NCI-H1417 treated with DMSO at 0.1 percent for 48 hours (cell line): ENCODE measurements at places on chromosomes 2 and 18.

DNA sequence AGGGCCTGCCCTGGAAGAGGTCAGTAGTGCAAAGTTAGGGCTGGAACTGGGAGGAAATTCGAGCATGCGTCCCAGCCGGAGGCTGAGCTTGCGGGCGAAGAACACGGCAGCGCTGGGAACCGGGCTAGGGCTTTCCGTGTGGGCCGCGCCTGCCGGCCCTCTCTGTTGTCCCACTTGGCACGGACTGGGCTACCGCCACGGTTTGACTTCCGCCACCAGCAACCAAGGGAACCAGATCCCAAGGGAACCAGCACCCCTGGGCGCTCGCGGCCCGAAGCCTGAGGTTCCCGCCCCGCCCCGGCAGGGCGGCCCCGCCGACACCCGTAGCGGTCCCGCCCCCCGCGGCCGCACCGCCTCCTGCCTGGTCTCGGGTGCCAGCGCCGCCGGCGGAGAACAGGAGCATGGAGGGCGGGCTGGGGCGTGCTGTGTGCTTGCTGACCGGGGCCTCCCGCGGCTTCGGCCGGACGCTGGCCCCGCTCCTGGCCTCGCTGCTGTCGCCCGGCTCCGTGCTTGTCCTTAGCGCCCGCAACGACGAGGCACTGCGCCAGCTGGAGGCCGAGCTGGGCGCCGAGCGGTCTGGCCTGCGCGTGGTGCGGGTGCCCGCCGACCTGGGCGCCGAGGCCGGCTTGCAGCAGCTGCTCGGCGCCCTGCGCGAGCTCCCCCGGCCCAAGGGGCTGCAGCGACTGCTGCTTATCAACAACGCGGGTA, at the start of gene SPR:
Gene SPR (plus strand): TSS at position 377 of the 708 bp plus-strand sequence. CDS start 25 bp downstream, at position 402.
- DNase-seq = no peak

DNA sequence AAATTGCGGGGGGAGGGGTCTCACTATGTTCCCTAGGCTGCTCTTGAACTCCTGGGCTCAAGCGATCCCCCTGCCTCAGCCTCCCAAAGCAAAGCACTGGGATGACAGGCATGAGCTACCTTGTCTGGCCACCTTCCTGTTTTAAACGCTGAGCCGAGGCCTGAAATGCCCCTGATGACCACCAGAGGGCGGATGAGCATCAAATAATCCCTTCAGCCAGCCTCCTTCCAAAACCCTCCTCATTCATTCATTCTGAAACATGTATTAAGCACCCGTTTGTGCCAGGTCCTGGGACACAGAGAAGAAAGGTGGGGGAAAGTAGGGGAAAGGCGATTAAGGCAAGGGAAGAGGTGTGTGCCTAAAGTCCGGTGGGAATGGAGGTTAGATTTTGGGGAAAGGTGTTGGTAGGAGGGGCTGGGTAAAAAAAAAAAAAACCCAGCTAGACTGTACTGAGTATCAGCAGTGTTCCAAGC, 30.7 kb upstream of the PTMA start:
- DNase-seq = no peak

GRCh38 chr2:232523682-232524597, 2.0 kb upstream of the CHRND start:
- DNase-seq = no peak

DNA sequence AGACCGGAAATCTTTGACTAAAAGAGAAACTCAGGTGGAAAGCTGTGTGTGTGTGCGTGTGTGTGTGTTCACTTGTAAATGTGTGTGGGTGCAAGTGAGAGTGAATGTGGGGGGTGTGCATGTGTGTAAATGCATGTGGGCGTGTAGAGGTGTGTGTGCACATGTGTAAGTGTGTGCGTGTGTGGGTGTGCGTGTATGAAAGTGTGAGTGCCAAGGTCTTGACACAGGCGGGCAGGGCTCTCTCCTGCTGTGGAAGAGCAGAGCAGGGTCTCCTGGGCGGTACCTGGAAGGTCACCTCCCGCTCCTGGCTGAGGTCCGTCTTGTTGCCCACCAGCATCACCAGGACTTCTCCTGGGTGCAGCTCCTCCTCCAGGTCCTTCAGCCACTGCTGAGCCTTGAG, 10.6 kb downstream of the PRLH start:
- DNase-seq = no peak

DNA sequence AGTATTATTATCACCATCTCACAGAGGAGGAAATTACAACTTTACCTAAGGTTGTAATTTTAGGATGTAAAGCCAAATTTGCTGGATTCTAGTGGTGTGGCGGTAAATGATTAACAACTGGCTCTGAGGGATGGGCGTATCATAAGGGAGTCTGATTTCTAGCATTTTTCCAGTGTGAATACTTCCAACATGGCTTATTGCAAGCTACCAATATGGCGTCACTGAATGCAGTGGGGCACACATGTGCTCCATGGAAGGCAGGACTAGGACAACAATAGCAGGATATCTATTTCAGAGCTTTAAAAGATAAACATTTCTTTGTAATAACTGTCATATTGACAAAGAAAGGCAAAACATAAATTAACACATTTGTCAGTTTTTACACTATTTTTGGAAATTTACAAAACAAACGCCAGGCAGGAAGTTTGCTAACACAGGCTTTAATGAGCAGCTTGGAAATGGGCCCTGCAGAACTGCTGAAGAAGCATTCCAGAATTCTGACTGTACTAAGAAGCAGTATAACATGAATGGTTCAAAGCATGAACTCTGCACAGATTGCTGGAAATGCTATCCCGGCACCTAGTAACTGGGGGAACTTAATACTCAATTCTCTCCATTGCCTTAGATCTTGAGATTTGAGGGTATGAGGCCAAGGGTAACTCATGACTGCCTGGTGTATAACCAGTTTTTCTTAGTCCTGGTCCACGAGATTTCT, 439.3 kb upstream of the MAP2 start:
- no peak for DNase-seq

- DNase-seq = no peak
Observed at GRCh38 chr2:84757648-84758047, 123.2 kb downstream of the TRABD2A start.

GRCh38 chr18:22032392-22032961, 136.9 kb upstream of the GATA6 start:
- no peak for DNase-seq

- no peak for DNase-seq
Observed at GRCh38 chr2:190722835-190723234, 74.0 kb downstream of the NAB1 start.

GRCh38 chr2:237073552-237073951, 12.1 kb upstream of the COPS8 start:
- no peak for DNase-seq

DNA sequence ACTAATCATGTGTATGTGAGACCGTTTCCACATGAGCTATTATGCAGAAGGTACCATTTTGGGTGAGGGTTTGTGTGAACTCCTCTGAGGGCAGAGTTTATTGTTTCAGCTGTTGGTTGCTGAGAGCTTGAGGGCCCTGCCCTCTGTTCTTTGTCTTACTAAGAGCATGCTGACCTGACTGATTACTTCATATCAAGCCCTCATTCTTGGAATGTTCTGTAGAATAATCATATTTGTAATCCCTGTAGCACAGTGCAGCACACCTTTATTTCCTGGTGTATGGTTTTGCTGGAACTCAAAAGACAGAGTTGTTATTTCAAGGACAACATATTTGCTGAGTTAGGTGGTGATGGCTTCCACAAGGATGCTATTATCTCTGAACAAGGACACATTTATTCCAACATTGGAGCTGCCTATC, 118.5 kb downstream of the GALNT3 start:
- DNase-seq = no peak
